ENCODE measurements at places on chromosomes 16 and 17. TPM values are rescaled to one million over a fixed set of nuclear protein-coding genes. Genes with fewer than 3 reads are reported as not detected.

DNA sequence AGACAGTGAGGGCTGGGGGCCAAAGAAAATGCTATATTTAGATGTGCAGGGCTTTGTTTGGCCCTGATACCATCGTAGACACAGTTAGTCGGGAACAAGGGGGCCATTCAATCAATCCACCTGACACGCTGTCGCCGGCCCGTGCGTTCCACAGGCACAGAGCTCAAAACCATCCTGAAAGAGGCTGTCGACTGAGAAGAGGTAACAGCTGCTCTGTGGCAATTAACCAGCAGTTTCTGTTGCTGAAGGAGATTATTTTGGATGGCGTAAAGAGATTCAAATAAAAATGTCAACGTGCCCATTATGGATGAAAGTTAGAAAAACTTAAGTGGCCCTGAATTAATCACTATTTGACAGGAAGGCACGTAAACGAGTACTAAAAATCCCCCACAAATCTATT is 276.2 kb upstream of the IRX5 start:
- no peak for DNase-seq

DNA sequence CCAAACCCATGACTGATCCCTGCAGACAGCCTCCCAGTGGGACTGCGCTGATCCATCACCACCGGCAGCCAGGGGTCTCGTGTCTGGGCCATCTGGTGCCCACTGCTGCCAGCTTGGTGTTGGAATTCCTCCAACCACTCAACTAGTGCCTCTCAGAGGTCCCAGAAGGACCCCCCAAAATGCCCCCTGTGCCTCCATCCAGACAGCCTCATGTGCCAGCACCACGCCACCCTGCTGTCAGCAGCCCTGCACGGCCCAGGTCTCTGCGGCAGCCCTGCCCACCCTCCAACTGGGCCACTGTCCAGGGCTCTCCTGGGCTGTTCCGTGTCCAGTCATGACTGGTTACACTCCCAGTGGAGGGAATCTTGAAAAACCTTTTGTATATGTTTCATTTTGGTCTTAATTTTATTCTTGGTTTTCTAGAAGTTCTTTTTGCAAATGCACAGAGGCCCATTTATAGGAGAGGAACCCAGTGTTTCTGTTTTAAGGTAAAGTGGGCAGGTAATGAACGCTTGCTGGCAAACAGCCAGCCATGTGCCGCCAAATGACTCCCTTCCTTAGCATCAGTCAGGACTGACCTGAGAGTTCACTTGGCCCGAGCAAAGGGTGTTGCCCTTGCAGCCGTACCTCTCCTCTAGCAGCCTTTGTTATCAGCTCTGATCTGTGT is 34.6 kb downstream of the GRIN2C start:
- DNase-seq = no peak

GRCh38 chr17:8875957-8876356 is 8.5 kb upstream of the PIK3R6 start:
- no peak for DNase-seq

DNA sequence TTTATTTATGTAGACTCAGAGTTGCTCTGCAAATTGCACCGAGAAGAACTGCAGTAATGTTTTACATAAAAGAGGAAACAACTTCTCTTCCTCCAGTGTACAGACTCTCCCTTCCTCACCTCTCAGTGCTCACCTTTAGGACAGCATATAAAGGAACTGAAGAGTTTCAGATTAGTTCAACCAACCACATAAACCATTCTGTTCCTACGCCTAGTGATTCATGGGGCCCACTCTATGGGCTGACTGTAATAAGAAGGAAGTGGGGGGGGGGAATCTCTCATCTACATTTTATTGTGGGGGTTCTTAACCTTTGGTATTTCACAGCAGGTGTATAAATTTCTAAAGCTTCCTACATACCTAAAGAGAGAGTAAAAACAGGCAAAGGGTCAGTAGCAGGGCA is 18.3 kb downstream of the ZSWIM7 start:
- DNase-seq = no peak

GRCh38 chr17:65208717-65209116 is 71.5 kb downstream of the RGS9 start:
- no peak for DNase-seq

- DNase-seq = no peak
These were observed 367.2 kb downstream of the CDH13 start for GRCh38 chr16:82993926-82994325.

- DNase-seq = no peak
These were observed 7.4 kb downstream of the CBFB start for GRCh38 chr16:67036323-67036741.

The SLC9A5 gene
- total RNA-seq = 1.1 TPM

- DNase-seq = no peak
These were observed 9.5 kb upstream of the TMEM101 start for GRCh38 chr17:44024271-44024663.

The FBXW10 gene
- 0.10 TPM for total RNA-seq

The NACA2 gene
- total RNA-seq = not detected

GRCh38 chr16:55271945-55272513 is 52.0 kb upstream of the IRX6 start:
- DNase-seq = no peak

The GPRC5B gene
- total RNA-seq = 21.9 TPM

The PRSS33 gene
- total RNA-seq = not detected

The SLC35G6 gene
- not detected for total RNA-seq

The KLHL10 gene
- 0.43 TPM for total RNA-seq

- DNase-seq = no peak
These were observed 195.8 kb downstream of the KCNJ2 start for GRCh38 chr17:70365091-70365583.

The CCR7 gene
- 0.62 TPM for total RNA-seq

DNA sequence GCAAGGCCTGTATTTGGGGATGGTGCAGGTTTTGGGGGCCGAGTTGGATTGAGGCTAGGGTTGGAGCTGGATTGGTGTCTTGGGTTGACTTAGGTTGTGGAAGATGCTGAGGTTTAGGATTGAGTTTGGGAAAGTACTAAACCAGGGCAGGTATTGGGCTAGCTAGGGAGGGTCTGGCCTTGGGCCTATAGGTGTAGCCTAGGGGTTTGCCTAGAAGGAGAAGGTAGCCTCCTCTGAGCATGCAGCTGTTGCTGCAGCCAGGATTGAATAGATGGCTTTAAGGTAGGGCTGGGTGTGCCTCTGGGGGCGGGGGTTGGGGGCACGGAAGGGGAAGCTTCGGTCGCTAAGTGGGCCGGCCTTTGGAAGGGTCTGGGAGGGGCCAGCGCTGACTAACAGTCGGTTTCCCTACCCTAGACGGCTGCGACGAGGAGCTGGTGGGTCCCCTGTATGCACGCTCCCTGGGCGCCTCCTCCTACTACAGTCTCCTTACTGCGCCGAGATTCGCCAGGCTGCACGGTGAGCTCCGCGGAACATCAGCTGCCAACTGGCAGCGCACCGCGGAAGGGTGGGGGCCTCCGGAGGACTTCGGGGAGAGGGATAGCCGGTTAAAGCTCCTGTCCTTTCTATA is 1.2 kb downstream of the CNTNAP1 start:
- DNase-seq = peak; percentile 86

- no peak for DNase-seq
These were observed 11.6 kb upstream of the CES4A start for GRCh38 chr16:66976746-66977145.

The FNDC8 gene
- total RNA-seq = not detected

GRCh38 chr16:87002717-87003413 is 314.3 kb downstream of the C16orf95 start:
- no peak for DNase-seq

DNA sequence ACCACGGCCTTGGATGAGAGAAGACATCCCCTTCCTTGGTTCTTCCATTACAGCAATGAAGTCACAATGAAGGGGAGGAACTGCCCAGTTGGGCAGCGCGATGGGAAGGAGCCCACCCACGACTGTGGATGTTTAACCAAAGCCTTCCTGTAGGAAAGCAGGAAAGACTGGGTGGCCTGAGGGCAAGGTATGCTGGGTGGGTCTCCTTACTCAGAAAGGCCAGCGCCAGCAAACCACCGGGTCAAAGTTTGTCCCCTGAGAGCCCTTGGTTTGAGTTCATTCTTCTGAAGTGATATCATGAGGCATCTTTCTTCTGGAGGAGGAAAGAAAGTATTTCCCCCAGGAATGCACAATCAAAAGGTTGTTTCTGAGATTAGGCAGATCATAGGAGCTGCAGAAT is 105.2 kb downstream of the C16orf95 start:
- no peak for DNase-seq

DNA sequence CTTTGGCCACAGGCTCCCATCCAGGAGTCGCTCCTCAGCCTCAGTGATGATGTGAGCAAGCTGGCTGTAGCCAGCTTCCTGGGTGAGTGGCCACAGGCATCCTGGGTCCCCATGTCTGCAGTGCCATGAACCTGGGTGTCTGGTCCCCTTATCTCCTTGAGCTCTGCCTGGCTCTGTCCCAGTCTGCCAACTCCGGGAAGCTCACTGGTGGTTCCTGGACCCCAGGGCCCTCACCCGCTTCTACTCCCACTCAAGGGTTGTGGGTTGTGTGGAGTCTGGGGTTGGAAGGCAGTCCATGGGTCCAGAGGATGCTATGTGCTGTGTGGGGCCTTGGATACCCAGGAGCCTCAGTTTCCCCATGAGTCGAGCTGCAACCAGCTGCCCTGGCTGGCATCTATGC is 11.7 kb upstream of the SMIM5 start:
- DNase-seq = no peak

- DNase-seq = peak; percentile 96
These were observed at the start of gene NT5C for GRCh38 chr17:75131278-75132017. TSS of gene NT5C (minus strand) at chr17:75131742. CDS start at chr17:75131707, 35 bp downstream.

The TUBG2 gene
- 17.9 TPM for total RNA-seq

All from posterior vena cava (tissue), 2 donors.